ENCODE measurements at places on chromosomes 5 and 9. TPM values are rescaled to one million over a fixed set of nuclear protein-coding genes. Genes with fewer than 3 reads are reported as not detected.

- DNase-seq: no peak
These were observed 149.8 kb upstream of the TNC start for GRCh38 chr9:115267790-115268189.

Gene CCDC180
- total RNA-seq: 5.8 TPM

Gene KCNMB1
- total RNA-seq: 20.1 TPM

DNA sequence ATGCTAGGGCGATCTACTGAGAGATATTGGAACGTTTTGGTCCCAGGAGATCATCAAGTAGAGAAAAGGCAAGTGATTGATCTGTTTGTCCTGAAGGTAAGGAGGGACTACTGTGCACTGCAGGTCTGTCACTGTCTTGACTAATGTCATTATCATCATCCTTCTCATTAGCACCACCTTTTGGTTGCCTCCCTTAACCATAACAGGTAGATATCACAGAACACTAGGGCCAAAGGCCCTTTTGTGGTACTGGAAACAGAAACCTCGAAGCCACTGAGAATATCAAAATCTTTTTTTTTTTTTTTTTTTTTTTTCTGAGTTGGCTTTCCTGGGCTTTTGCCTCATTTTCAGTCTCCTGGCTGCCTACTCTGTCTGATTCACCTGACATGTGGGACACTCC lies 134.0 kb downstream of the KCTD16 start:
- DNase-seq: no peak

GRCh38 chr5:64767959-64768357 lies 533 bp downstream of the SREK1IP1 start:
- DNase-seq: no peak

Gene GRXCR2
- not detected for total RNA-seq

DNA sequence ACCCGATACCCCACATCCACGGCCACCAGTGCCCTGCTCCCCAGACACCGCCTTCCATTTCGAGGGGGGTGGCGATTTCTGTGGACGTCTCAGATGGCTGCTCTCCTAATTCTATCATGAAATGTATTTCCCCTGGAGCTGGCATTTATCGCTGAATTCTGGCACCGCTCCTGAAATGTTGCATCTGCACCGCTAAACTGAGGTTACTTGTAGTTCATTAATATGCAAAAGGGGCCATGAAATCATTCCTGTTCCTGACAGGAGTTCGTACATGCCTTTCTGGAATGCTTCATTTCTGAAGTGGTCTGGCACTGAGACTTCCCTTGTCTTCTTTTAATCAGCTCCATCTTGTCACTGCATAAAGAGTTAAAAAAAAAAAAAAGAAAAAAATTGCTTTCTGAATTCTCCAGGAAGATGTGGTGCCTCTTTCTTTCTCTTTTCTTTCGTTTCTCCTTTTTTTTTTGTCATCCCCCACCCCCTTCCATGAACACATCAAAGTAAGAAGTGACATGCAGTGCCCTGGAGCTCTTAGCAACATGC lies 97.7 kb upstream of the SMARCA2 start:
- no peak for DNase-seq

Gene IFNB1
- total RNA-seq: not detected

Gene SLIT3
- total RNA-seq: 86.9 TPM

- no peak for DNase-seq
These were observed 27.7 kb upstream of the GABRP start for GRCh38 chr5:170755679-170756456.
